Fibroblast of lung (primary cell): ENCODE measurements at places on chromosomes 3 and 15. TPM values are rescaled to one million over a fixed set of nuclear protein-coding genes. Genes with fewer than 3 reads are reported as not detected.
A peak's percentile ranks its signal among the peaks of the same experiment; 100 is the strongest.

TRH gene
- not detected in 2 replicates for total RNA-seq

BDH1 gene
- 0.51 and 0.66 TPM in 2 replicates for total RNA-seq

DNA sequence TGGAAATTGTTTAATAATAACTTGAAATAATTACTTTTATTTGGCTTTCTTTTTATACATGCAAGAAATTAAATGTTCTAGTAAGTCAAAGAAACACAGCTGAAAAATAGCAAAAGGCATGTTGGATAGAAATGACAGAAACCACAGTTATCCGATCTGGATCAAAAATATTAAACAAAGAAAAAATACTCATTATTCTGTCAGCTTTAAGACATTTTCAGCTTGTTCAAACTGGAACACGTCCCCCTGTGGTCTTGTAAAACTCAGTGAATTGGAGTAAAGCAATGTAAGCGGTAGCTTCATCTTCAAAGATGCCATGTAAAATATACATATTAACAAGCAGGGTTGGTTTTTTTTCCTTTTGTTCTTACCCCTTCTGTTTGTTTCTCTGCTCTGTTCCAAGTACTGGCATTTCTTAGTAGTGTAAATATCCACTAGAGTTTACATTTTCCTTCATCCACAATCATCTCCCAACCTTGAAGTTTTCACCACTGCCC lies 223.4 kb downstream of the IGSF11 start:
- DNase-seq = no peak

DNA sequence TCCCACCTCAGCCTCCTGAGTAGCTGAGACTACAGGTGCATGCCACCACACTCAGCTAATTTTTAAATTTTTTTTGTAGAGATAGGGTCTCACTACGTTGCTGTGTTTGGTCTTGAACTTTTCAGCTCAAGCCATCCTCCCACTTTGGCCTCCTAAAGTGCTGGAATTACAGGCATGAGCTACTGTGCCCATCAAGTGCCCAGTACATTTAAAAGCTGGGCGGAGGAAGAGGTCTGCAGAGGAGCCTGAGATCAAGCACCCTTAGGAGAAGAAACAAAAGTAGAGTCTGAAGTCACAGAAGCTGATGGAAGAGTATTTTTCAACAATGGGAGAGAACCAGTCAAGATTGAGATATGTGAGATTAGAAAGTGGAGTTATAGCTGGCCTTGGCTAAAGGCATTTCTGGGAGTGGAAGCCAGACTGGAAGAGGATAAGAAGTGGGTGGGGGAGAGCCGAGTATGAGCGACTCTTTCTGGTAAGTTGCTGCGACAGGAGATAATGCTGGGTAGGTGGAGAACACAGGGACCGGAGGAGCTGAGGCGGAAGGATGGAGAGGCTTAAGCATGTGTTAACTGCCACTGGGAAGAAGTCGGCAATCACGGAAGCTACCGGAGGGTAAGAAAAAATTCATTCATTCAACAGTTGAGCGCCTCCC lies 782 bp upstream of the IREB2 start:
- DNase-seq = no peak

DNA sequence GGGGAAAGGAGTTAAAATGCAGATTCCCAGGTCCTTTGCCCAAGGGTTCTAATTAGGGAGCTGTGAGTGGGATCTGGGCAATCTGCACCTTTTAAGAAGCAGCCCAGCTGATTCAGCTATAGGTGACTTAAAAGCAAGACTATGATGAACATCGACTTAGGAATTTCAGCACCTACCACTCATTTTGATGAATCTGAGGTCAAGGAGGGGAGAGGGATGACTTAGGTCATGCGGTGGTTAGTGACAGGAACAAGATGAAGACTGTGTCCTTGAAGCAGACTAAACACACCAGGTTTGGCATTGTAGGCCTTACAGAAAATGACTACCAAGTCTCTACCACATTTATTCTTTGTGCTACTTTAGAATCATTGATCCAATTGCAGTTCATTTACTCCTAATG lies 196.3 kb downstream of the DTWD1 start:
- DNase-seq = no peak

DNA sequence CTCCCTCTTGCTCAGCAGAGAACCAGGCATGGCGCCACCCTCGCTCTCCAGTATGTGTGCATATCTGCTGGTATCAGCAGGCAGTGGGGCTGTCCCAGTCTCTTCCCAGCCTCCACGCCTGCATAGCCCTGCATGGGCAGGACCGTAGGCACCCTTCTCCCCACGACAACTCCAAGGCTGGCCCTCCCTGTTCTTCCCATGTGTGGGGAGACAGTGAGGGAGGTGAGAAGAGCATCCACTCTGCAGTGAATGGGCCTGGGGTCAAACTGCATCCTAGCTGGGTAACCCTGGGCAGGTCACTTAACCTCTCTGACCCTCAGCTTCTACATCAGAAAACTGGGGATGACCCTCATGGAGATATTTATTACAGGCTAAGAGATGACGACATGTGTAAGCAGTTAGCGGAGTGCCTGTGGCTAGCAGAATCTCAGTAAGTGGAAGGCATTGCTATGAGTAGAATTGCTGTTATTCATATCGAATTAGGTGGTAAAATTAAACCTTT lies 13.3 kb upstream of the SSUH2 start:
- no peak for DNase-seq

CLEC3B gene
- 20.0 and 56.3 TPM in 2 replicates for total RNA-seq

MAGEF1 gene
- total RNA-seq = 16.7 and 21.5 TPM in 2 replicates

DNA sequence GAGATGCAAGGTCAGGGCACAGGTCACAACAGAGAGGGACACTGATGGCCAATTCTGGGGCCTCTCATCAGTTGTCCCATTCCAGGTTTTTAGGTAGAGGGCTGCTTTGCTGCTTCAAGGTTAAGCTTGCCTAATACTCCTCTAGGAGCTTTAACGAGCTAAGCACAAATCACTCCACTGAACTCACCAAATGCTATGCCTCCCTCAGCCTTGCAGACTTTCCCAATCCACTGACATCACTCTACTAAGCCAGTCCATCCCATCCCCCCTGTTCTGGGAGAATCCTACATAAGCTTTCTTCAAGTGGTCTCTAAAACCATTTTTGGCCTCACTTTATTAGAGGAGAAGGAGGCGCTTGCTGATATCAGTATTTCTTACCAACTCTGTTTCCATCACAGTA lies 24.8 kb upstream of the PDCD6IP start:
- DNase-seq = no peak

CPEB1 gene
- 24.9 and 62.3 TPM in 2 replicates for total RNA-seq

DNA sequence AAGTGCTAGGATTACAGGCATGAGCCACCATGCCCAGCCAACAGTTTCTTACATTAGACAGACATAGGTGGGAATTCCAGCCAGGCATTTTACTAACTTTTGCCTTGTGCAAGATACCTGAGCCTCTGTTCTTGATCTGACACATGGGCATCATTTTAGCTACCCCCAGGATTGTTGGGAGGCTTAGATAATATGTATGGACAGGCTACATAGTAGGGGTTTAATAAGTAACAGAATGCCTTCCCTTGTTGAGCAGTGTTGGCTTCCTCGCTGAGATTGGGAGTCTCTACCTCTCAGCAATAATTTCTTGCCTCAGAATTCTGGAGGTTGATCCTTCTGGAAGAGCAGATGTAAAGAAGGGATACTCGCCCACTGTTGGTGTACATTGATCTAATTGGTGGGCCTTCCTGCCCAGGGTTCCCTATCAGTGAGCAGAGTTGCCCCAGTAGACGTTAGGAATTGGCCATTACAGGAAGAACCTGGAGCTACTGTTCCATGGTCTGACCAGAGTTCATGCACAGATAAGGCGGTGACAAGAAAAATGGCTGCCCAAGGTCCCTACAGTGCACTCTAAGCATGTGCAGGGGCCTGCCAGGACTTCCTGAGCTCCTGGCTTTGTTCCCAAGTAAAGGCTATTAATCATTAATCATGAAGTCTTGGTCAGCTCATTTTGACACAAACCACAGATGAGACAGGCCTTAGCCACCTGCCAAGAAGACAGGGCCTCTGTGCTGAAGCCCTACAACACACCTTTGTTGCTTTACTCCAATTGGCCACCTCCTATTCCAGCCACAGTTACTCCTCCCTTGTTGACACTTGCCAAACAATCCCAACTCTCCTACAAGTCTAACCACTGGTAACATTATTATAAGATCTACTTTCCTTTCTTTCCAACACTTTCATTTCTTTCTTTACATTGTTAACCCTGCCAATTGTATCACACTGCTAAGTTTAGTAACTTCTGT lies 5.0 kb upstream of the IL17RE start:
- peak; percentile 64 for DNase-seq

DNA sequence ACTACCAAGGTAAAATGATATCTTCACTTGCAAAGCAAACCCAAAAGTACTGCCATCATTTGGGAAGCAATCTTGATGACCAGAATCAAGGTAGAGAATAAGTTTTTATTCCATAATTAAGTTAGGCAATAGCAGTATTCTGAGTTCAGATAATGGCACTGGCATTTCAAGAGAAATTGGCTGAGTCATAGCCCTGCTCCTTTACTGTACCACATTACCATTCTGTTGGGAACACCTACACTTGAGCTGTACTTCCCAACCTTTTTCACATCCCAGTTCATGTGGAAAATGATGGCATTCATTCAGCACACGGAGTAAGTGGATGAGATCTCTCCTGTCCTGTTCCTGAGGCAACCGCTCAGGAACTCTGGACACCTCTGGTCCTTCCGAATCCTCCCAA lies 311.6 kb upstream of the TPRG1 start:
- DNase-seq = peak; percentile 7

DNA sequence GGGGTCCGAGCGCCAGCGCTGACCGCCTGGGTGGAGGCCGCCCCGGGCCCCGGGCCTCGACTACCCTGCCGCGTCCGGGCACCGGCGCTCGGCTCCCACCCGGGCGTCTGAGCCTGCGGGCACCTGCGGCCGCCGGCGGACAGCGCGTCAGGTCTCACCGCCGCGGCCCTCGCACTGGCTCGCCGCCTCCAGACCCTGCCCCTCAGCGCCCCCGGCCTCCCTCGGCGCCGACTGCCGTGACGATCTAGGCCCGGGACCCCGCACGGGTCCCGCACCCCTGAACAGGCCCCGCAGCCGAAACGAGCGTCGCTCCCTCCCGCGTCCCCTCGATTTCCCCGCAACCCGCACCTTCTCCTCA lies 297 bp downstream of the PRC1 start:
- no peak for DNase-seq

GRCh38 chr3:181699171-181699903 lies 12.4 kb upstream of the SOX2 start:
- no peak for DNase-seq

- no peak for DNase-seq
Measured at GRCh38 chr3:16252988-16253387, 11.8 kb downstream of the DPH3 start.

DNA sequence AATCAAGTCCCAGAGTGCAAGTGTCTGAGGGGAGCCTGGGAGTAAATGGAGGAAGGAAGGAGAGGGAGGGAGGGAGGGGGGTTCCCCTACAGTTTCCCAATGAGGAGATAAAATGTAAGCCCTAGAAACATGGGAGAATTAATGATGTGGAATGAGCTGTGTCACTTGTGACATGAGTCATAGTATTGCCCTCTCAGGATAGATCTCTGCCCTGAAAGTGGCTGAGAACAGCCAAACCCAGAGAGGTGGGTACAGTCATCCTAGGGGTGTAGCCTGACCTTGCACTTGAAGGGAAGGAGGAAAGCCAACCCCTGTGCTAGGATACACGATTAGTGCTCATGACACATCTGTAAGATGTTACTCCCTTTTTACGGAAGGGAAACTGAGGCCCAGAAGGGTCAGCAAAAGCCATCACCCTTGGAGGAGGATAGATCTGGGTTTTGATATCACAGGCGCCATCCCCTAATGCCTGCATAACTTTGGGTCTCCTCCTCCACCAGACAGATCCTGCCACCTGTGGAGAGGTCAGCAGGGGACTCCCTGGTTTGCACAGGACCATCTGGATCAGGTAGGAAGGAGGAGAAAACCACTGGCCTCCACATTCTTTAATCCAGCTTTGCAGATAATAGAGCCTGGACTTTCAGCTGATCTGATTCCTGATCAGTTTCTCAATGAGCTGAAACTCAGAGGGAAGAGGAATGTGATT lies 23.1 kb upstream of the USP3 start:
- no peak for DNase-seq

GRCh38 chr15:71430782-71431181 lies 315.5 kb downstream of the THSD4 start:
- no peak for DNase-seq

GRCh38 chr3:112813723-112814171 lies 32.9 kb downstream of the CD200R1L start:
- DNase-seq = peak; percentile 78

DNA sequence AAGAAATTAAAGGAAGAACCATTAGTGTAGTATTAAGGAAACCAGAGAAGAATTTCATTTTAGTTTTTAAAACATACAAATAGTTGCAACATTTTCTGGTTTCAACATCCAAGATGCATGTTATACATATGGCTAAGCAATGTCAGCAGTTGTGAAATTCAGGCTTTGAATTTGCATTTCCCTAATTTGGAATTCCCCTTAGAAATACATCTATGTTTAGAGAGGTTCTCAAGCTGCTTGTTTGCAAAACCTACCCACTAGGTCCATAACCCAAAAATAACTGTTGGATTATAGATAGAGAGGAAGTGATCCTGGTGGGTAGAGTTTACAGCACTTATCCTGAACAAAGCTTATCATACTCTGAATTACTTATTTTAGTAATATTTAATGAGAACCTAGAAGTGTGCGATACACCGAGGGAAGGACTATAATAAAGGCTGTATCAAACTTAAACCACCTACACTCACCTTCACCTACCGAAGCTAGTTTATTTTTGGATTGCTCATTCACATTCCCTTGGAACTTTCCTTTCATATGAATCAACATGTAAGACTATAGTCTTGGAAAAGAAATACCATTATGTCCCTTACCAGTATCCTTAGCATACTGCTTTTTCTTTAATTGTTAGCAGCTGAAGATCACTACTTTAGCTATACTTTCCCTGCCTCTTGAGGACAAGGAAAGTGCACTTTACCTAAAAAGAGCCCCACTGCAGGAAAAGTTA lies 60.6 kb downstream of the CHAC1 start:
- no peak for DNase-seq

- no peak for DNase-seq
Measured at GRCh38 chr3:143677430-143677829, 170.8 kb downstream of the SLC9A9 start.

GRCh38 chr3:44058022-44058867 lies 183.4 kb upstream of the TOPAZ1 start:
- DNase-seq = peak; percentile 60

DNA sequence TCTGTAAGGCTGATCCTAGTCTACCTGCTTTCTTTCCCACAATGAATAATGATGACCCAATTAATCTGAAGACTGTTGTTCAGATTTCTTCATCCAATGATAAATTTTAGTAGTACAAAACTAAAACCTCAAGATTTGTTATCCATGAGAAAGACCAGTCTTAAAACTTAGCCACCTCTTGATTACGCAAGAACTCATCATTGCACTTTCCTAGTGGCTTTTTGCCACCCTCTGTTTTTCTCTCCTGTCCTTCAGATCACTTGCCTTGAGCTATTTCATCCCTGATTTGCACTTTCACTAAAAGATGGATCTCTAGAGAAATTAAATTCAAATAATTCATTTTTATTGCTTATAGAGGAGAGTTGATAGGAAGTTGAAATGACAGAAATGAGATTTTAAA lies 142.7 kb upstream of the RBMS3 start:
- no peak for DNase-seq

PLIN1 gene
- total RNA-seq = 0.50 and 0.51 TPM in 2 replicates
